ENCODE measurements at places on chromosomes 5 and 9. TPM values are rescaled to one million over a fixed set of nuclear protein-coding genes. Genes with fewer than 3 reads are reported as not detected.

SPINK13 gene
- total RNA-seq, result not detected

SPINK7 gene
- not detected for total RNA-seq

HTR4 gene
- total RNA-seq, result not detected

GPR150 gene
- 0.94 TPM for total RNA-seq

GRCh38 chr5:14816999-14817761 lies 54.4 kb downstream of the ANKH start:
- H3K4me1 ChIP-seq, result peaks cover 76% of the 10 kb centered on the region
- peaks cover 6% of the 10 kb centered on the region for H3K36me3 ChIP-seq
- no peak overlapping the region for H3K27ac ChIP-seq
- no peak overlapping the region for H3K4me3 ChIP-seq
- H3K27me3 ChIP-seq, result no peaks in the 10 kb centered on the region
- peak; percentile 63 for DNase-seq

GRCh38 chr5:95149387-95149786 lies 135.5 kb downstream of the MCTP1 start:
- no peaks in the 10 kb centered on the region for H3K4me1 ChIP-seq
- no peak overlapping the region for H3K27ac ChIP-seq
- H3K27me3 ChIP-seq, result peaks cover 2% of the 10 kb centered on the region
- H3K36me3 ChIP-seq, result no peaks in the 10 kb centered on the region
- no peak for DNase-seq

DNA sequence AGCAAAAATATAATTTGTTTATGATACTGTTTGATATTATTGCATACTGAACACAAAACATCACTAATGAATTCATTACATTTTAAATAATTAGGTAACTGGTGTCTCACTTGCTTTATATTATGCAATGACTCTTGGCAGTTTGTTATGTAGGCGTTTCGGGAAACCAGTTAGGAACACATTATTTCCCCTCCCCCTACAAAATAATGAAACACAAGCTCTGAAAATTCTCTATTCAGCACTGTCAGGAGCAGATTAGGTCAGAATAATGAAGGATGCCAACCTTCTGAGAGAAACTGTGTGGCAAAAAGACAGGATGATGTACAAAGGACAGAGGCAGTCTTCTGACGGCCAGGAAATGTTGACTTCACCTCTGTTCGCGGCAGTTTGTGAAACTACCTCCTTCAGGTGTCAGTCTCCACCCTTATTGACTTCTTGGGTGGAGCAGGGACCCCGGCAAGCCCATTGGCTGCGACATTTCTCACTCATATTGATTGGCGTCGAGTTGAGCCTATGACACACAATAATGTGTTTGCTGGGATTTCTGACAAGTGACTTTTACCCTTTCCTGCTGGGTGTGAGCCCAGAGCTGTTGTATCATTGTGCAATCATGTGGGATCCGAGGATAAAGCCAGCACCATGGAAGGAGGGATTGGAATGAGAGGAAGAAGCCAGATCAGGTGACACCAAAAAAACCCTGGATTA lies 33.9 kb downstream of the SH3PXD2B start:
- no peaks in the 10 kb centered on the region for H3K36me3 ChIP-seq
- no peaks in the 10 kb centered on the region for H3K4me1 ChIP-seq
- no peak overlapping the region for H3K4me3 ChIP-seq
- DNase-seq, result peak; percentile 49
- H3K27ac ChIP-seq, result no peak overlapping the region

DNA sequence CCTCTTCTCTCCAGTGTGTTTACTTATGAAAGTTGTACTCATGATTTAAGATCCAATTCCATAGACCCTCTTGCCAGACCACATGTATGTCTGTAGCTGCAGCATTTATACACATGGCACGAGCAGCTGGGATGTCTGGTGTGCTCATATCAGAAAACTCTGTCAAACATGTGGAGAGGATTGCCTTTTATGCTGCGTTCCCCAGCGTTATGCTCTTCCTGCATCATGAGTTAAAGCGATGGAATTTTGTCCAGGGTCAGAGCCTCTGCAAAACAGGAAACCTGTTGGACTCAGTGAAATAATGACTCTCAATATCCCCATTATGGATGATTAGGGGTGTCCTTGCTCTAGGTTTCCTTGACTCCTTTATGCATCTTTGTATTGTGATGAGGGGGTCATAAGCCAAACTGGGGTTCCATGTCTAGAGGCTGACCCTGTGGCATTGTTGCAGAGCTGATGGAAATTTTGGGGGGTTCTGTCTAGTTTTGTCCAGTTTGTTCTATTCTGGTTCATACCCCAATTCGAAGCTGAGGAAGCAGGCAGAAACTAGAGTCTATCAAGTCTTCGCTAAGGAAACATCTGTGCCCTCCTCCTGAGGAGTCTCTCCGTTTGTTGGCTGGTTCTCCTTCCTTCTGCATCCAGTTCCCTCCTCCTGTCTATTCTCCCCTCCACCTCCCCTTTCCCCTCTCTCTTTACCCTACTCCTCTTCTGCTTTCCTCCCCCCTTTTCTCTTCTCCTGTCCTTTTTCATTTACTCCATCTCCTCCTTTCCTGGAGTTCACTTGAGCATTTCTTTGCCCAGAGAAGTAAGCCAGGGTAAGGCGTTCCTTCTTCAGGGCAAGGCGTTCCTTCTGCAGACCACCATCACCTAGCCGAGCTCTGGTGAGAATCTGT lies 252.8 kb downstream of the MAST4 start:
- H3K27me3 ChIP-seq, result peaks cover 21% of the 10 kb centered on the region
- H3K4me3 ChIP-seq, result no peak overlapping the region
- peaks cover 13% of the 10 kb centered on the region for H3K4me1 ChIP-seq
- H3K27ac ChIP-seq, result no peak overlapping the region
- DNase-seq, result no peak

DNA sequence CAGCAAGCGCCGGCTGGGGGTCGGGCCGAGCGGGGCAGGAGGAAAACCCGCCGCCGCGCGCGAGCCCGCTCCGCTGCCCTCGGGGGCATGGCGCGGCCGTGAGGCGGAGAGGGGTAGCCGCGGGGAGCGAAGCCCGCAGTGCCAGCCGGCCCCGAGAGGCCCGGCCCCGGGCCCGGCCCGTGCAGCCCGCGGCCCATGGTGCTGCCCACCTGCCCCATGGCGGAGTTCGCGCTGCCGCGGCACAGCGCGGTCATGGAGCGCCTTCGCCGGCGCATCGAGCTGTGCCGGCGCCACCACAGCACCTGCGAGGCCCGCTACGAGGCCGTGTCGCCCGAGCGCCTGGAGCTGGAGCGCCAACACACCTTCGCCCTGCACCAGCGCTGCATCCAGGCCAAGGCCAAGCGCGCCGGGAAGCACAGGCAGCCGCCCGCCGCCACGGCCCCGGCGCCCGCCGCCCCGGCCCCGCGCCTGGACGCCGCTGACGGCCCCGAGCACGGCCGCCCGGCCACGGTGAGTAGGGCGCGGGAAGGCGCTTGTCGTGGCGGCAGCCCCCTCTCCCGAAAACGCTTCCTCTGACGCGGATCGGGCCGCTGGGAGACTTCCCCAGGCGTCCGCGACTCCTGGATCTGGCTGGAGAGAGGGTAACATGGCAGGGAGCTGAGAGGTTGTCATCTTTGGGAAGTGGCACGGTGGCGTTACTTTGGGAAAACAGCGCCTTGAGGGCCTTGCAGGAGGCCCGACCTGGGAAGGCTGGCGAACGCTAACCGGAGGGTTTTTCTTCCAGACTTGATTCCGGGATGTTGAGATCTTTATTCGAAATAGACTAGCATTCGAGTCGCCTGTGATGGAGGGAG lies 523 bp downstream of the MAML1 start:
- H3K27me3 ChIP-seq, result no peaks in the 10 kb centered on the region
- peak; percentile 34 for DNase-seq
- peak overlapping the region; percentile 92 for H3K27ac ChIP-seq
- peak overlapping the region; percentile 96 for H3K4me3 ChIP-seq
- H3K36me3 ChIP-seq, result peaks cover 38% of the 10 kb centered on the region
- H3K4me1 ChIP-seq, result peaks cover 47% of the 10 kb centered on the region

Measured in activated naive CD4-positive, alpha-beta T cell treated with anti-CD3 and anti-CD28 coated beads for 36 hours (primary cell).